ENCODE measurements at places on chromosomes 7 and 10.

DNA sequence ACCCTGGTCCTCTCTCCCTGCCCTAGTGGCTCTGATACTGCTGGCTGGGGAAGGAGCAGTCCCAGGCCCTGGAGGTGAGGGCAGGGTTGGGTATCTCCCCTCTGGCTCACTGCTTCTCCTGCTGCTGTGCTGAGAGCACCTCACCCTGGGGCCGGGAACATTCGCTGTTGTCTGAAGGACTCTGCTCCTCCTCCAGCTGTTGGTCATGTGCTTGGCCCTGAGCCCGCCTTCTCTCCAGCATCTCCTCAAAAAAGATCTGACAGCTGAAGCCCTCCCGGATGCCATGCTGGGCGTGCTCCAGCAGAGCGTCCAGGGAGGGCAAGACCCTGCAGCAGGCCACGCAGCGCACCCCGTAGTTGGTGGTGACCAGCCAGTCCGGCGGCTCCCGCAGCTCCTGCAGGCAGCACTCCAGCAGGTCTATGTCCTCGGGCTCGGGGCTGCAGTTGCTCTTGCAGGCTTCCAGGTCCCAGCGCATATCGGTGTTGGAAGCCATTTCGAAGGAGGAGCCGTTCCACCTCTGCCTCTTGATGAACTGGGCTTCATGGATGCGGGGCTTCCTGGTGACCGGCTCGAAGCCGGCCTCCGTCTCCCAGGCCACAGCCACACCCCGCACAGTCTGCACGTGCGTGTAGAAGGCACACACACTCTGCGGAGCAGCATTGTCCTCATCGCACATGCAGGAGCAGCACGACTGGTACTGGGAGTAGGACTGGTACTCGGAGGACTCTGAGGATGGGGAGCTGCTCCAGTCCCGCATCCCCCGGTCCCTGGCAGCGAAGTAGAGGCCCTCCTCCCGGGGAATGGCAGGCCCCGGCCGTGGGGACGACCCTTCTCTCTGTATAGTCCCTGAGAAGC, 2.1 kb downstream of the FAM170B start:
- no peak for DNase-seq

DNA sequence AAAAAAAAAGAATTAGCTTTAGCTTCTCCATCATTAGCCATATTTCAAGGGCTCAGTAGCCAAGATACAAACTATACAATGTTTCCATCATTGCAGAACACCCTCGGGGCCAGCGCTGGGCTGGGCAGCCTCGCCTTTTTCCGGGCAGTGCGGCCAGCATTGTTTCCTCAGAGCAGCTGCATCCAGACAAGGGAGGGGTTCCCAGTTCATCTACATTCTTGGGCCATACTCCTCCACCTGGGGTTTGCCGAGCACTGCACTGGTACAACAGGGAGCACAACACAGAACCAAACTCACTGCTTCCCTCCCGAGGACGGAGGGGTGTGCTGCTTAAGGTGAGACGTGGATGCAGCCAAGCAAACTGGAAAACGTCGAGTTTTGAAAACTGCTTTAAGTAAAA, 2.4 kb upstream of the PKD1L1 start:
- DNase-seq, result no peak

DNA sequence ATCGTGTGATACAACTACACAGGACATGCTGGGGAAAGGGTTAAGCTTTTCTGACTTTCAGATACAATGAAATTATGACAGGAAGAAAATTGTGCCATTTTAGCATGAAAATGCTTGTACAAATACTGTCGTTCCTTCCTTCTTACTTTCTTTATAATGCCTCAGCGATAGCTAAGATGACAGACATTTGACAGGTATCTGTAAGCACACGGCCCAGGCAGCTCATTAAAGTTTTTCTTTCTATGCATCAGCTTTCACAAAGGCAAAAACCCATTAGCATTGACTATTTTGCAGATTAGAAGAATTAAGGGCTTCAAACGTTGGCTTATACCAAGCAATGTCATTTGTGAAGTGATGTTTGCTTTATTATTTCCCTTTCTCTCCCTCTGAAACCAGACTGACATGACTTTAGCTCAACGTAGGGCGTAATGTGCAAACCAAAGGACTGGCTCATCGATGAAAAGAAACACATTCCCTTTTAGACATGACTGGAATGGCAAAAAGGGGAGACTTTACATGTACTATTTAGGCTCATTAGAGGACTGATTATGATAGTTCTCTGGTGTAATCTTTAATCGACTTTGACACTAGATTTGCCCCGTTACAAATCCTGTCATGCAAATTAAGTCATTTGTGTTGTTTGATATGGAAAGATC, 258.4 kb upstream of the SP8 start:
- no peak for DNase-seq

DNA sequence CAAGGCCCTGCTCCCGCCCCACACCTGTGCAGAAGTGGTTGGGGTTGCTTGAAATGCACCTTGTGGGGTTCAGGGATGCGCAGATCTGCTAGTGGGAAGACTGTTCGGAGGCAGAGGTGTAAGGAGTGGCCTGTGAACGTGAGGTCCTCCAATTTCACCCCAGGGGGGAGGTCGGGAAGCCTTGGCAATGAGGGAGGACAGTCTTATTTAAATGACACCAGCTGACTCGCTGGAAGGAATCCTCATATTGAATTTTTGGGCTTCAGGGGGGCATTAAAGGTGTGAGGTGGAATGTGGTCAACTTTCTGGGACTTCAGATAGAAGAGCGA, 218.8 kb upstream of the CELF2 start:
- DNase-seq, result no peak

DNA sequence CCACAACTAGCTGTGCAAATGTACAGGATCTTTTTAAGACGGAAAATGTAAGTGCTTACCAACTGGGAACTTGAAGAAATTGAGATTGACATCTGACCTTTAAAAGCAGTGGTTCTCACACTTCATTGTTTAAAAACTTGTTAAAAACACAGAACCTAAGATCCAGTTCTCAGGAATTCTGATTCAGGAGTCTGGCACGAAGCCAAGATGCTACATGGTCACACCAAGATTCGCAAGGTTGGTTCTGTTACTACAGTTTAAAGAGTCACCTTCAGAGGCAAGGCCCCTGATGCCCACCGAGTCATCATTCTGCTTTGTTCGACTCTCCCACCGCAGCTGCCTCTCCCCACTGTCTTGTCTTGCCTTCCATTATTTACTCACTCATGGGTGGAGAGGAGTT, 113.3 kb downstream of the GLI3 start:
- no peak for DNase-seq

- DNase-seq, result no peak
These were observed 18.7 kb upstream of the DDIT4 start for GRCh38 chr10:72254813-72255568.

DNA sequence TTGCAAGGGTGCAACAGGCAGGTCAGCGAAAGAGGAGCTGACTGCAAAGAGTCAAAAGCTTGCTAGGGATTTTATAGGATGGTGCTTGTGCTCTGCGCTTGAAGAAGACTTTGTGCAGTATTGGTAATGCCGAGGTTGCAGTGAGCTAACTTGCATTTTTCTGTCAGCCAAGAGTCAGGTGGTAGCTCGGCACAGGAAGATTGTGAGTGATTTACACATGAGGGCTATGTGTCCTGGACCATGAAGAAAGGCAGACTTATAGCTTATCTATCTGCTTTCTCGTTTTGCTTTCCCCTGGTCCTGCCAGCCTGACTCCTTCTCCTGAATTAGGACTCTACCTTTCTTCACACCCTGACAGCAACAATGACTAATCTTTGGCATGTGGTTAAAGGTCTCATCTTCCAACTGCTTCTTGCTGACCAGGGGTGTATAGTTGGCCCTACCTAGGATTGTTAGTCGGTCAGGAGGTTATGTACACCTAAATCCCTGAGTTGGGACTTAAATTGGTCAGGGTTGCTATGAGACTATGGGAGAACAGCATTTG, 4.1 kb upstream of the SYPL1 start:
- DNase-seq, result no peak

DNA sequence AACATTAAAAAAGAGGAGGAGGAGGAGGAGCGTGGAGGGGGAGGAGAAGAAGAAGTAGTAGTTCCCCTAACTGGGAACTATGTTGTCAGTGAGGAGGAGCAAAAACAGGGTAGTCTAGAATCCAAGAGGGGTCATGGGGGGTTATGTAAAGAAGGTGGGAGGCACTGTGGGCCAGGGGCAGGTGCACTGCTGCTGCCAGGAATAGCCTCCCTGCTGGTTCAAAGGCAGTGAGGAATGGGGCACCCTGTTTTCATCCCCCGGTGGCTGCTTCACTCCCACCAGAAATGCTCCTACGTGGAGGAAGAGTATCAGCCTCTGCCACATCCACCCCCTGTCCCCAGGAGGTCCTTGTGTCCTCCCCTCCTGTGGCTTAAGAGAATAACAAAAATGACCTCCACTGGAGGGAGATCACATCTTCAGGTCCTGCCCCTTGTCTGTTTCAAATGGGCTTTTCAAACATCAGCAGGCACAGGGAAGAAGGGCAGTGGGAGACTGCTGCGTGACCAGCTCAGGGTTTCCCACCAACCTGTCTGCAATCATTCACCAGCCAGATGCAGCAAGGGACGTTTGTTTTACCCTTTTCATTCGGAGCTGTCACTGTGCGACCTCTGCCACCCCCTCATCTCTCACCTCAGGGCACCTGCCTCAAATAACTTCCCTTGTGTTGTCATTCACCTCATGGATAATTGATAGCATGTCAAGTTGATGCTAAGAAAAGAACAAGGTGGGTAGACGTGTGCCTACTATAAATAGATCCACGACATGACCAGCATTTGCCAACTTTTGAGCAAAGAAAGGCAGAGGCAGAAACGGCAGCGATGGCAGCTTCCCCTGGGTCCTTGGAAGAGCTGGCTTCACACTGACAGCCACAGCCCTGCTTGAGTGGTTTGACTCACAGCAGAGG, 92.6 kb downstream of the DGKI start:
- DNase-seq, result no peak

- no peak for DNase-seq
These were observed 24.5 kb downstream of the GPR22 start for GRCh38 chr7:107494315-107494751.

All from mesothelial cell of epicardium (in vitro differentiated cells).